ENCODE measurements at places on chromosomes 7 and 10.

DNA sequence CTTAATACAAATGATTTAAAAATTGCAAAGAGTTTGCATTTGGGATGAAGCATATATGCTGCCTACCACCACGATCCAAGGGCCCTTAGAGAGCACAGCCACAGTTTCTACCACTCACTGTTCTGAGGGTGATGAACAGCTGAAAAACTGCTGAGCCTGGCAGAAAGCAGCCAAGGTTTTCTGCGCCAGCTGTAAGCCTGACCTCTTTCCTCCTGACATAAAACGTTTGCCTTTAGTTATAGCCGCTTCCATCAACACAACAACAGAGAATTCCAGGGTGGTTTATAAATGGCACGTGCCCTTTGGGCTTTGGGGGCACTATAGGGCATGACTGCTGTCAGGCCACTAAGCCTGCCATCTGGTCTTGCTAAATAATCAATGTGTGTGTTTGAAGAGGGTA, 222.8 kb downstream of the RELN start:
- DNase-seq = no peak

DNA sequence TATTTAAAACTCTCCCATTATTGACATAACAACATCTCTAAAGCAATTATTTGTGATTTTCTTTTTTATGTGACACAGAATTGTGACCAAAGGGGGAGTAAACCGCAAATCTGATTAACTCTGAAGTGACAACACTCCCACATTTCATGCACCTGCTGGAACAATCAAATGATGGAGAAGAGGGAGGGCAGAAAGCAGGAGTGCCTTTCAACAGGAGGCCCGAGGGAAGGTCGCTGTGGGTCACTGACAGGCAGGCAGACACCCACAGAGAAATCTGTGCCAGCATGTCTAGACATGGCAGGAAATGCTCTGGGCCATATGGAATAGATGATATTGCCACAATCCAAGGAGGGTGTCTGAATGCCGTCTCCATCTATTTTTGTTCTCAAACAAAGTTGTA, 247.3 kb downstream of the DOCK4 start:
- DNase-seq = no peak

DNA sequence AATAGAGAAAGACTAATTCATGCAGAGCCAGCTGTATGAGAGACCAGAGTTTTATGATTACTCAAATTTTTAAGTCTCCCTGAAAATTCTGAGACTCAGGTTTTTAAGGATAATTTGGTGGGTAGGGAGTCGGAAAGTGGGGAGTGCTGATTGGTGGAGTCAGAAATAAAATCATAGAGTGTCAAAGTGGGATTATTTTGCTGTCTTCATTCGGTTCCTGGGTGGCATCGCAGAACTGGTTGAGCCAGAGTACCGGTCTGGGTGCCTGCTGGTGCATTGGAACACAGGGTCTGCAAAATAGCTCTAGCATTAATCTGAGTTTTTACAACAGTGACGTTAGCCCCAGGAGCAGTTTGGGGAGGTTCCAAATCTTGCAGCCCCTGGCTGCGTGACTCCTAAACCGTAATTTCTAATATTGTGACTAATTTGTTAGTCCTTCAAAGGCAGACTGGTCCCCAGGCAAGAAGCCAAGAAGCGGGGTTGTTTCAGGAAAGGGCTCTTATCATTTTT, 32.4 kb downstream of the GPRIN2 start:
- DNase-seq = no peak

DNA sequence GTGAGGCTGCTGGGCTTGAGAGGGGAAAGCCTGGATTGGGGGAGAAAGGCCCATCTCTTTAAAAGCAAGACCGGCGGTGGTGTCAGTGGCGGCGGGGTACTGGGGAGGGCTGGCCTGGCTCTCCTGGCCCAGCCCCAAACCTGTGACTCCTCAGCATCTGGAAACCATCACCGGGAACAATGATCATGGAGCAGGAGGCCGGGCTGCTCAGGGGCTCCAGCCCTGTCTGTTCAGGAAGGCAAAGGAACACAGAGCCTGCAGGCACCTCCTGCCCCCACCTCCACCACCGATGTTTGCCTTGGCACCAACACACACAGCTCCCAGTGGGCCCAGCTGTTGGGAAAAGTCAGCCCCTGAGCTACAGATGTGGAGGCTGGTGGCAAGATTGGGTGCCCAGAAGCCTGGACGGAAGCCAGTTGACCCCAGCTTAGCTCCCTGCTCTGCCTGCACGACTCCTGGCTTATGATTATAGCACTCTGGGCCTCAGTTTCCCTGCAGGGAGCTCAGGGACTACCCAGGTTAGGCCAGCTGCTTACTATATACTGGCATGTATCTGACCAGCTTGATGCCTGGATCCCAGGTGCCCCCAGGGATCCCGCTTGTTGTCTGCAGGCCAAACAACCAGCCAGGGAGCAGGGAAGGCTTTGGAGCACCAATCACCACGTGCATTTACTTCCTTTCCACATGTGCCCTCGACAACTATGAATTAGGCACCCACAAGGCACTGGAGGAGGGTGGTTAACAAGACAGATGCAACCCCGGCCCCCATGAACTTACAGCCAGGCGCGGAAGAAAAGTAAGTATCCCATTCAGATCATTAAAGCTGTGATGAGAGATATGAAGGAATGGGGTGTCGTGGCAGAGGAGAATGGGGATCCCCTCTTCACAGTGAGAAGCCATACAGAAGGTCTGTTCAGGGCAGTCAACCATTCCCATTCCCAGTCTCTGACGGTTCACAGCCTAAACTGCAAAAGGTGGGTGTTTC, 37.3 kb downstream of the ZCCHC24 start:
- no peak for DNase-seq

GRCh38 chr7:69714886-69715576, 116.8 kb downstream of the AUTS2 start:
- no peak for DNase-seq

DNA sequence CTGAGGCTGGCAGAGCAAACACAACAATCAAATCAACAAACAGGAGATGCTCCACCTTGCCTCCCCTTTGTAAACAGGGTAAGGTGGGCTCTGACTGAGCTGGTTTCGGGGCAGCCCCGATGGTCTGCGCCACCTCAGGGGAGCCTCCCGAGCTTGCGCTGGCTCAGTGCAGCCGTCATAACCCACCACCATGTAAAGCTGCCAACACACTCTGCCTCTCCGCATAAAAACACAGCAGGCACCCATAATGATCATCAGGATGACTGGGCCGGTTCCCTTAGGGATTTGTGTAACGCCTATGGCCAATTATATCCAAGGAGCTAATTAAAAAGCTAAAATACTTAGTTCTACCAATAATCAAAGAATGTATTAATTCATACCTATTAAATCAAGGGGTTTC, 124.5 kb downstream of the PRPF18 start:
- no peak for DNase-seq

DNA sequence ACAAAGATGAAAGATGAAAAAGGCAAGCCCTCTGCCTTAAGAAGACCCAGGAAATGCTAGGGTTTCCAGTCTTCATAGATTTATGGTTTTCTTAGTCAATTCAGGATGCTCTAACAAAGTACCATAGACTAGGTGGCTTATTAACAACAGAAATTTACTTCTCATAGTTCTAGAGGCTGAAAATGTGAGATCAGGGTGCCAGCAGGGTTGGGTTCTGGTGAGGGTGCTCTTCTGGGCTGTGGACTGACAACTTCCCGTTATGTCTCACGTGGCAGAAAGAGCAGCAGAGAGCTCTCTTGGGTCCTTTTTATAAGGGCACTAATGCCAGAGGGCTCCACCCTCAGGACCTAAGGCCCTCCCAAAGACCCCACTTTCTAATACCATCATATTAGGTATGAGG, 23.7 kb downstream of the ELMO1 start:
- DNase-seq = no peak

DNA sequence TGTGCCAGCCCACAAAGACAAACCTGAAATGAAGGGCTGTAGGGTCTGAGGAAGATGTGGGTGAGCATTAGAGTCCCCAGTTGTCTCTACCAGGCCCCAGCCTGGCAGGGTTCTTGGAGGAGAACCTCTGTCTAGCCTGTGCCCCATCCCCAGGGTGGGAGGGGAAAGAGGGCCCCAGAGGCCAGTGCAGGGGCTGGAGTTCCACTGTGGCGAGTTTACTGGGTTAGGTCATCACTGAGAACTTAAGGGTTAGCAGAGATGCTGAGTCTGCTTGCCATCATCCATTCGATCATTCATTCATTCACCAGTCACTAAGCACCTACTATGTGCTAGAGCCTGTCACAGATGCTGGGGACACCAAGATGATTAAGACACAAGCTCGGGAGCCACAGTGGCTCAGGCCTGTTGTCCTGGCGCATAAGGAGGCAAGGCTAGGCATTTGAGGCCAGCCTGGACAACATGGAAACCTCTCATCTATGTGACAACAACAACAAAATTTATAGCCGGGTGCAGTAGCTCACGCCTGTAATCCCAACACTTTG, 2.6 kb downstream of the ANKRD2 start:
- DNase-seq = peak; percentile 27

GRCh38 chr10:71964743-71965515, 734 bp downstream of the CHST3 start:
- DNase-seq = peak; percentile 55

GRCh38 chr7:27364344-27364758, 121.7 kb downstream of the EVX1 start:
- DNase-seq = peak; percentile 39

- DNase-seq = no peak
These were observed 85.8 kb downstream of the MYL10 start for GRCh38 chr7:101543242-101543766.

- DNase-seq = no peak
These were observed 258.6 kb upstream of the TCERG1L start for GRCh38 chr10:131569851-131570715.

GRCh38 chr7:22858640-22859561, 36.3 kb upstream of the TOMM7 start:
- no peak for DNase-seq

GRCh38 chr10:42959833-42960232, 117.0 kb upstream of the RET start:
- DNase-seq = no peak

DNA sequence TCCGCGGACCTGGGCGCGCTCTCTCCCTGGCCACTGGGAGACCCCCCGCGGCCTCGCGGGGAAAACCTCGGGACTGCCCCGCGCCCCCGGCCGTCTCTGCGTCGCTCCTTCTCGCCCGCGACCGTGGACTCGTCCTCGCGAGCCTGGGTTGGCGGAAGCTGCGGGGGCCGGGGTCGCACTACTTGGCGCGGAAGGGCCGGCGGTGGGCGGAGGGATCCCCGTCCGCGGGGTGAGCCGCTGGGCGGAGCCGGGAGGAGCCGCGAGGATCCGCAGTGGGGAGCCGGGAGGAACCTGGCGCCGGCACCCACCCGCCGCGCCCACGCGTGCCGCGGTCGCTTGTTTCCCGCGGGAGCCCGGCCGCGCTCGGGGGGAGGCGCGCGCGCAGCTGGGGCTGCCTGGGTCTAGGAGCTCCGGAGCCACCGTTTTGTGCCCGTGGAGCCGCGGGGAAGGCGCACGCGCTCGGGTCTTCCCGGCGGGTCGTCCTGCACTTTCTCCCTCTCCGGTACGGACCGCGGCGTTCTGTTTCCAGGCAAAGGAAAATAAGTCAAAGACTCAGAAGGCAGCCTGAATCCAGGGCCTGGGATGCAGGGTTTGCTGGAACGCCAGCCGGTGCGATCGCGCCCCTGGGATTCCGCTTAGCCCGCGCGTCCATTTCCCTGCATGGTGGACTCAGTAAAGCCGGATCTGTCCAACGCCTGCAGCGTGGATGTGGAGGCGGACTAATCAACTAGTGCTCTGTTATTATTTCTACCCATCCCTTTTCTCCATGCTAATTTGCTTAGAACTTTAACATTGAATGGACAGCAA, 28.7 kb upstream of the KMT2C start:
- peak; percentile 92 for DNase-seq

DNA sequence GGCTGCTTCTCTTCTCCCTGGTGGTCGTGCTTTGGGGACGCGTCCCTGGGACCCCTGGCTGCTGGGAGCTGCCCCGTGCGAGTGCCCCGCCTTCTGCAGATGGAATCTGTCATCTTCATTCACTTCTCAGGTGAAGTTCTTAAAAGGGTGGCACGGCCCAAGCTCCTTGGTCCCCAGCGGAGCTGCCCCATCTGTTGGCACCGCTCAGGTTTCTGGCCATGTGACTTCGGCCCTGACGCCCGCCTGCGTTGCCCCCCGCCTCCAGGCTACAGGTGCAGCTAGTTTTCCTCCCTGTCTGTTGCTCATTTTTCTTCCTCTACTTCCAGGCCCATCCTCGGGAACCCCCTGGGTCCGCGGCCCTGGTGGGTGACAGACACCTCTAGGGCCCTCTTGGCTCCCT, 6.8 kb upstream of the NKX6-2 start:
- no peak for DNase-seq

GRCh38 chr7:43196379-43196778, 83.9 kb downstream of the HECW1 start:
- DNase-seq = no peak

- DNase-seq = no peak
These were observed 36.0 kb upstream of the DGKI start for GRCh38 chr7:137882806-137883205.

DNA sequence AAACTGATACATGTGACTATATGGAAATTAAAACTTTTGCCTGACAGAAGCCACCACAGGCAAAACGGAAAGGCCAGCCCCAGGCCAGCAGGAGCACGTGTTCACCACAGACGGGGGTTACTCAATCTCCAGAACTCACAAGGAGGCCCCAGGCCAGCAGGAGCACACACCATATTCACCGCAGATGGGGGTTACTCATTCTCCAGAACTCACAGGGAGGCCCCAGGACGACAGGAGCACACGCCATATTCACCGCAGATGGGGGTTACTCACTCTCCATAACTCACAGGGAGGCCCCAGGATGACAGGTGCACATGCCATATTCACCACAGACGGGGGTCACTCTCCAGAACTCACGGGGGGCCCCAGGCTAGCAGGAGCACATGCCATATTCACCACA, 61.5 kb downstream of the NKX6-2 start:
- no peak for DNase-seq

DNA sequence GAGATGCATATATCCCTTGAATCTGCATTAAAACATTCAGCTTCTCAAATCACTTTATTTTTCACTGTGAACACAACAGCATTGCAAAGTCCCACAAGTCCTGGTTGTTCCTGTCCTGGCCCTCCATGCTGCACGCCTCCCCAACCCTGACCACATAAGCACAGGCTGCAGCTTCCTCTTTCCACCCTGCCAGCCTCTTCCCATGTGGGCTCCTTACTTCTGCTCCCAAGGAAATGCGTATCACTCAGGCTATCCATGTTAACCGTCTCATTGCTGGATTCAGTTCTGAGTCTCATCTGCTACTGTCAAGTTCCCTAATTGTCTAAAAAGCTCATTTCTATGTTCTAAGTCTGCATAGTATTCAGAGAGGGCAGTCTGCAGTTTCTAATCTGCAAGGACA, 89.7 kb upstream of the ZPBP start:
- no peak for DNase-seq

DNA sequence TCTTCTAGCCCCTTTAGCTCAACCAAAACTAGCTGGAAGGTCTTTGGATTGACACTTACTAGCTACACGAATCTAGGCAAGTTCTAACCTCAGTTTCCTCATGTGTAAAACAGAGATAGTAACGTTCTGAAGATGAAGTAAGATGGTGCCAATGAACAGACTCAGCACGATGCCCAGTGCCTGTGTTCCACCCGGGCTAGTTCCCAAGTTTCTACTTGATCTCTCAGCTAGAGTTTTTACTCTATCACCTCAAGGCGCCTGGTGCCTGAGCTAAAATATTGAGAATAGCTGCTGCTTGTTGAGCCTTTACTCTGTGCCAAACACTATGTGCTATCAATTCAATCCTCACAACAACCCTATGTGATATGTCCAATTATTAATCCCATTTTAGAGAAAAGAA, 1.4 kb upstream of the PPP1R3C start:
- no peak for DNase-seq
